ENCODE measurements at places on chromosomes 13 and 19.

GRCh38 chr13:32840989-32841713, 175.1 kb upstream of the KL start:
- no peak for DNase-seq

GRCh38 chr19:54209811-54210494, 9.3 kb downstream of the RPS9 start:
- no peak for DNase-seq

GRCh38 chr13:75825161-75825560, 189.0 kb downstream of the LMO7 start:
- no peak for DNase-seq

DNA sequence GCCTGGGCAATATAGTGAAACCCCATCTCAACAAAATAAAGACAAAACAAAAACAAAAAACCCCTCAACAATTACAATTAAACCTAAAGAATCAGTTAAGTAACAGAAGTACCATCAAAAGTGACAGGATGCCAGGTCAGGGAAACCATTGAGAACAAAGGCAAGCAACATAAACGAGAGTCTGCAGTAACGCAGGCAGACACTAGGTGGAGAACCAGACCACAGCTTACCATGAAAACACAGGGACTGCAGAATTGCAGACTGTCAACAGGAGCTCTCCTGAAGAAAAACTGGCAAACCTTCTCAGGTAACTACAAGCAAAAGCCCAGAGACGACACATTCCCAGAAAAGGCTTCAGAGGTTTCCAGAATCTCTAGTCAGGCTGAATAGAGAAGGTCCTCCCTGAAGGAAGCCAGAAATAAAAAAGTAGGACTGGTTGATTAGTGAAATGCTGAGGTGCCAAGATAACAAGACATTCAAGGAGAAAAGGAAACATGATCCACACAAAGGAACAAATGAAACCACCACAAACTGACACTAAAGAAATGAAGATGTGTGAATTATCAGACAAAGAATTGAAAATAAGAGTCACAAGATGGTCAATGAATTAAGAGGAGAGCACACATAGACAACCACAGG, 2.2 kb upstream of the ZNF665 start:
- DNase-seq, result no peak

- DNase-seq, result no peak
Observed at GRCh38 chr13:110471156-110471832, 90.2 kb downstream of the RAB20 start.

DNA sequence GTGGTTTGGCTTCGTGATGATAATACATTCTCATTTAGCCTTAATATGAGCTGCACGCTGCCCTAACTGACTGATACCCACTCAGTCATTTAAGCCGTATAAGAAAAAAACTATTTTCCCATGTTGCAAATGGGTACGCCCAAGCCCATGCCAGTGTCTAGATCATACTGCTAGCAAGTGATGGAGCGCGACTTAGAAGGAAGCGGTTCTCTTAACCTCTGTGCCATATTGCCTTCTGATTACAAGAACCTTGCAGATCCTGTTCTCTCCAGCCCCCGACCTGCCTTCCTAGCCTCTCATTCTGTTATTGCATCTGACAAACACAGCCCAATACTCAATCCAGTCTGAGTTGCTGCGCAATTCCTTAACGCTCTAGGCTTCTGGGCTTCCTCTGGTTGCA, 603 bp downstream of the GPALPP1 start:
- no peak for DNase-seq

- DNase-seq, result no peak
Observed at GRCh38 chr13:99083981-99084380, 106.1 kb upstream of the DOCK9 start.

DNA sequence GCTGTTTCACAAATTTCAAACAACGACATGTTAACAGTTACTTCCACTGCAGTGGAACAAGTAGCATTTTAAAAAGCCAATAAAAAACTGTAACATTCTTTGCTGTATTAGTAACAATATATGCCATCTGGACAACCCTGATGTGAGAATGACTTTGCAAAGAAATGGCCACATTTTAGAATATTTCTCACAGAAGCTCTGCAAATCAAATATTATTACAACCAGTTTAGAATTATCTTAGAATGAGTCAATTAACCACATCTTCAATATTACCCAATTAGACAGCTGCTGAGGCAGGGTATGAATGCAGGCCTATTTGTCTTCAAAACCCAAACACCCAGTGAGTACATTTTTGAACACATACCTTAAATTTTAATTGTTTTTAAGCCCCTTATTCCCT, 3.2 kb downstream of the ZNF699 start:
- DNase-seq, result no peak

GRCh38 chr13:113835461-113836270, 28.2 kb downstream of the GAS6 start:
- no peak for DNase-seq

- DNase-seq, result no peak
Observed at GRCh38 chr13:40490086-40490758, 176.2 kb downstream of the FOXO1 start.

- DNase-seq, result no peak
Observed at GRCh38 chr19:1449467-1450442, at the start of gene APC2. Gene APC2, plus strand, starts transcription at chr19:1450121. Its CDS starts 2,881 bp downstream, at chr19:1453002.

- no peak for DNase-seq
Observed at GRCh38 chr19:10187315-10187714, 7.4 kb downstream of the DNMT1 start.

DNA sequence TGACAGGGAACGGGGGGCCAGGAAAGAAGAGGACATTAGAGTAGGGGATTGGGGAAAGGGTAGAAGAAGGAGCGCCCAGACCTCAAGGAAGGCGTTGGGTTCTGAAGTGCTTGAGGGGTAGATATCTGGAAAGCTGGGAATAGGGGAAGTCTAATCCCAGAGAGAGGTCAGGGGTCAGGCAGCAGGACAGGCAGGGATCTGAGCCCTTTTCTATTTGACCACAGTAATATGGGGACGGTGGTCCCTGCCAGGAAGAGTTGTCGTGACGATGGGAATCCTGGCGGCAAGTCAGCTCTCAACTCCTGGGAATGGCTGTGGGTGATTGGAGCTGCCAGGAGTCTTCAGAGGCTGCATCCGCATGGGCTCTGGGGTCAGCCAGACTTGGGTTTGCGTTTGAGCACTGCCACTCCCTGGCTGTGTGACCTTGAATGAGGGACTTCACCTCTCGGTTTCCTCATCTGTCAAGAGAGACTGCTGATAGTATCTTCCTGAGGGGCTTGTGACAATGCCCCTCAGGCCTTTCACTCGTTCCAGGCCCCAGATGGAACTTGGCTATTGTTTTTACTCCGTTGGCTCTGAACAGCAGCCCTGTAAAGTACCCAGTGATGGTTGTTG, 1.3 kb downstream of the AP2A1 start:
- no peak for DNase-seq

DNA sequence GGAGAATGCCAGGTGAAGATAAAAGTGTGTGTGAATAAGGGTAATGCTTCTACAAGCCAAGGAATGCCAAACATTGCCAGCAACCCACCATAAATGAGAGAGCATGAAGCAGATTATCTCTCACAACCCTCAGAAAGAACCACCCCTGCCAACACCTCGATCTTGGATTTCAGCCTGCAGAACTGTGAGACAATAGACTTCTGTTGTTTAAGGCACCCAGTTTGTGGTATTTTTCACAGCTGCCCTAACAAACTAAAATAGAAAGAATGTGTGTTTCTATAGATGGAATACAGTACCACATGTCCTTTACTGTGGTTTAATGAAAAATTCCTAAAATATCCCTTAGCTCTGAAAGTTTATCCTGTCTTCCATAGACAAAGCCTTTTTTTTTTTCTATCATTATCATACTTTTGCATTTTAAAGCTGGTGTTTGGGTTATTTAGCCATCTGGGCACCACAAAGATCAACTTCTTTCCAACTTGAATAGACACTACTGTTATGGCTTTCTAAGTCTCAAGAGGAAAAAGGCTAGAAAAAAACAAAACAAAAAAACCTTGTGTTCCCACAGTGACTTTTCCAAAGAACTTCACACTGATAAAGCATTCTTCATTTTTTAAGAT, 505.6 kb downstream of the KCTD12 start:
- no peak for DNase-seq

DNA sequence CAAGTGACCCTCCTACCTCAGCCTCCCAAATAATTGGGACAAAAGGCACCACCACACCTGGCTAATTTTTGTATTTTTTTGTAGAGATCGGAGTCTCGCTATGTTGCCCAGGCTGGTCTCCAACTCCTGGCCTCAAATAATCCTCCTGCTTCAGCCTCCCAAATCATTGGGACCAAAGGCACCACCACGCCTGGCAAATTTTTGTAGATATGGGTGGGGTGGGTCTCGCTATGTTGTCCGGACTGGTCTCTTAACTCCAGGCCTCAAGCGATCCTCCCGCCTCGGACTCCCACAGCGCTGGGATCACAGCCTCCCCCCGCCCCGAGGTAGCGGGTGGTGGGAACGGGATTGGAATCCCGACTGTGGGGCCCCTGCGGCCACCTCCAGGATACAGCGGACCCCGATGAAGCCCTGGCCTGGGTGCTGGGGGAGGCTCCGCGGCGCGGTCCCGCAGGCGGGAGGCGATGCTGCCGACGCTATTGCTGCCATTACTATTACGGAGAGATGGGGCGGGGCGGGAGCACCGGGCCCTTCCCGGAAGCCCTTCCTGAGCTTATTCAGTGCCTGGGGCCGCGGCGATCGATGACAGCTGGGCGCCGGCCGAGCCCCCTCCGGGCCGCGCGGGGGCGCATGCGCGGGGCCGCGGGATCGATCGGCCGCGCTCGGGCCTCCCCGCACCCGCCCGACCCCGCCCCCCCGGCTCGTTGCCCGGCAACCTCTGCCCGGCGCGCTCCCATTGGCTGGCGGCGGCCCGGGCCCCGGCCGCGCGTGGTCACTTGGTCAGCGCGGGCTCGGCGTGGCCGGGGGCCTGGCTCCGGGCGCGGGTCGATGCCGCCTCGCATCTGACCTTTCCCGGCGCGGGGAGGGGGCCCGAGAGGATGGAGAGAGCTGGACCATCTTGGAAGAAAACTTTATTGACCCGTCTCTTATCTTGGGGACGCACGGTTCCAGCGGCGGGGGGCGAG, 27.9 kb upstream of the ONECUT3 start:
- no peak for DNase-seq

DNA sequence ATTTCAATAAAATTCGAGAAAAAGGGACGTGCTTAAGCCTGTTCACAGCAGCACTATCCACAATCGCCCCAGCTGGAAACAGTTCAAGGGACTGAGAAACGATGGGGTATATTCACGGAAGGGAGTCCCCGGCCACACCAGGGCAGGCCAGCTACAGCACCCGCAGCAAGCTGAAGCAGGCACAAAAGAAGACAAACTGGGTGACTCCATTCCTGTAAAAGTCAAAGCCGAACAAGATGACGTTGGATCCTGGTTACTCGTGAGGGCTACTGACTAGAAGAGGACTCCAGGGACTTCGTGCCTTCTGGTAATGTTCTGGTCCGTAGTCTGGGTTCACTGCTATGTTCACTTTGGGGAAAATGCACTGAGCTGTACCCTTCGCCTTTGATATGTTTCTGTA, 57.6 kb downstream of the COL4A1 start:
- peak; percentile 85 for DNase-seq
